Right ventricle myocardium superior (tissue), 1 donor: ENCODE measurements at places on chromosomes 7 and 10. TPM values are rescaled to one million over a fixed set of nuclear protein-coding genes. Genes with fewer than 3 reads are reported as not detected.

PNLIPRP3 gene
- total RNA-seq: not detected

C10orf62 gene
- total RNA-seq: 0.48 TPM

RAB19 gene
- not detected for total RNA-seq

GRB10 gene
- 32.2 TPM for total RNA-seq

SFTPA1 gene
- total RNA-seq: 0.22 TPM

JAZF1 gene
- 22.1 TPM for total RNA-seq

MAGI2 gene
- 3.9 TPM for total RNA-seq

ZNF365 gene
- not detected for total RNA-seq

HYAL4 gene
- total RNA-seq: not detected

GBX1 gene
- total RNA-seq: 2.7 TPM

CAMK2B gene
- 87.2 TPM for total RNA-seq

KCNH2 gene
- total RNA-seq: 88.9 TPM

TRPV5 gene
- not detected for total RNA-seq

EGR2 gene
- 0.19 TPM for total RNA-seq

CNNM1 gene
- total RNA-seq: 0.13 TPM

STEAP1B gene
- total RNA-seq: 0.43 TPM

IFIT5 gene
- 7.1 TPM for total RNA-seq

PPP1R3A gene
- total RNA-seq: 116 TPM

SPRN gene
- total RNA-seq: not detected

AGK gene
- 27.7 TPM for total RNA-seq

SNX8 gene
- total RNA-seq: 19.1 TPM

GIMAP1 gene
- 5.6 TPM for total RNA-seq

VAX1 gene
- total RNA-seq: not detected

MOGAT3 gene
- total RNA-seq: not detected

TMEM225B gene
- total RNA-seq: not detected

TMEM270 gene
- not detected for total RNA-seq

SLC39A12 gene
- not detected for total RNA-seq

LLCFC1 gene
- not detected for total RNA-seq

TMEM236 gene
- total RNA-seq: 0.43 TPM

VPS41 gene
- total RNA-seq: 37.4 TPM

ITPRID1 gene
- not detected for total RNA-seq

MSS51 gene
- 1.8 TPM for total RNA-seq

TAS2R40 gene
- not detected for total RNA-seq

CYP2C8 gene
- 0.22 TPM for total RNA-seq

ATRNL1 gene
- total RNA-seq: 0.38 TPM

NPY gene
- total RNA-seq: not detected

COX19 gene
- total RNA-seq: 8.0 TPM

PHKG1 gene
- 31.3 TPM for total RNA-seq

AGFG2 gene
- total RNA-seq: 19.8 TPM

CHRM2 gene
- 72.1 TPM for total RNA-seq

PPP1R17 gene
- total RNA-seq: not detected

EPHB6 gene
- total RNA-seq: 2.6 TPM

SLC18A3 gene
- total RNA-seq: not detected

AKR1C8 gene
- not detected for total RNA-seq

HPS1 gene
- 25.6 TPM for total RNA-seq

TRPV6 gene
- total RNA-seq: not detected

ATOH7 gene
- not detected for total RNA-seq

LIPM gene
- total RNA-seq: not detected

GNAI1 gene
- total RNA-seq: 11.3 TPM

TET1 gene
- 2.9 TPM for total RNA-seq

ZFYVE27 gene
- total RNA-seq: 10.6 TPM

C10orf143 gene
- 2.2 TPM for total RNA-seq

FANK1 gene
- total RNA-seq: 0.51 TPM

SH2B2 gene
- 0.67 TPM for total RNA-seq
